Uterus (tissue), 4 donors: ENCODE measurements at places on chromosomes 2 and 18. TPM values are rescaled to one million over a fixed set of nuclear protein-coding genes. Genes with fewer than 3 reads are reported as not detected.

DNA sequence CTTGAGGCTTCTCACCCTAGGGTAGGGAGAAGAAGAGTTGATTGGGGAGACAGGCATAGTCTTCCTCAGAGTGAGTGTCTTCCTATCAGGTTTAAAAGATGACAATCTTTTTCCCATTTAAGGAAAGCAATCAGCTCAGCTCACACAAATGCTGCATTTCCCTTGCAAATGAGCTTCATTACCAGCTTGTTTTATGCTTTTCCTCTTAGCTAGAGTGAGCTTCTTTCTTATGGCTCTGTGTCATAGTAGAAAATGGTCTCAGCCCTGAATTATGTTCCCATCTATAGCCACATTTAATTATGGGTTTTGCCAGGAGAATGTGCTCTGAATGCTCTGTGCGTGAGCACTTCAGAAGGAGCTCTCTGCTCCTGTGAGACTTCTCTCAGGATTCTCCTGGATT lies 112.8 kb upstream of the NCK2 start:
- H3K4me1 ChIP-seq, result no peaks in the 10 kb centered on the region
- DNase-seq, result no peak
- no peaks in the 10 kb centered on the region for H3K27me3 ChIP-seq

- H3K4me3 ChIP-seq, result no peak overlapping the region
- H3K27ac ChIP-seq, result no peak overlapping the region
- no peaks in the 10 kb centered on the region for H3K27me3 ChIP-seq
- no peaks in the 10 kb centered on the region for H3K4me1 ChIP-seq
Observed at GRCh38 chr2:179104736-179105135, 54.8 kb upstream of the CCDC141 start.

DNA sequence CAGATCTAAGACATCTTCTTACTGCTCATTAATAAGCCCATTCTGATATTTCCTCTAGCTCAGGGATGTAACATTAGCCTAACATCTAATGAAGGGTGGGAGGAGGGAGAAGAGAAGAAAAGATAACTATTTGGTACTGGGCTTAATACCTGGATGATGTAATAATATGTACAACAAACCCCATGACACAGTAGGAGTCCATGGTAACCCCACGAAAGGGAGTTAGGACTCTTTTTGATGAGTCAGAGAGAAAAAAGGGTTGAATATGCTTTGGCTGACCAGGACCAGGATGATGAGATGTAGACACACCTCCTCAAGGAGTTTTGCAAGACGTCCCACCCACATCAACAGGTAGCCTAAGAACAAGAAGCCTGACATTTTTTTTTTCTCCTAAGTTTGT lies 34.4 kb upstream of the DLX2 start:
- no peaks in the 10 kb centered on the region for H3K36me3 ChIP-seq
- no peak overlapping the region for H3K27ac ChIP-seq
- no peak for DNase-seq
- H3K27me3 ChIP-seq, result no peaks in the 10 kb centered on the region
- H3K4me3 ChIP-seq, result no peak overlapping the region
- H3K4me1 ChIP-seq, result no peaks in the 10 kb centered on the region

DNA sequence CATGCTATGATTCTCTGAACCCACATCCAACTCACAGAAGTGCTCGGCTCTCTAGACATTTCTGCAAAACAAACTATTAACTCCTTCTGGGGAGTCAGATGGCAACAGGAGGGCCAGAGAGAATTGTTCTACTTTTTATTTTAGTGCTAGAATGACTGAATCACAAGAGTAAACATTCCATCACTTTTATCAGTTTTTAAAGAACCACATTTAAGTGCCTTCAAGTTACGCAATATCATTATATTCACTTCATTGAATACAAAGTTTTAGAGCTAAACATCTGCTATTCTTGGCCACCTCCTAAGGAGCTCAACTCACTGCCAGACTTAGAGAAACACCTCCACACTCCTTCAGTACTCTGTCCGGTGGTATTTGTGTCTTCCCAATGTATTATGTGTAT lies 22.4 kb downstream of the B4GALT6 start:
- no peaks in the 10 kb centered on the region for H3K27me3 ChIP-seq
- H3K36me3 ChIP-seq, result no peaks in the 10 kb centered on the region
- H3K4me1 ChIP-seq, result no peaks in the 10 kb centered on the region
- H3K4me3 ChIP-seq, result no peak overlapping the region
- no peak overlapping the region for H3K27ac ChIP-seq
- DNase-seq, result no peak

The TUBA3E gene
- not detected for total RNA-seq
